Naive B cell (primary cell): ENCODE measurements at places on chromosomes 7 and 10. TPM values are rescaled to one million over a fixed set of nuclear protein-coding genes. Genes with fewer than 3 reads are reported as not detected.

GRCh38 chr10:60312818-60313588, 76.7 kb downstream of the ANK3 start:
- no peak for DNase-seq

The PTPRE gene
- 15.9 TPM for polyA plus RNA-seq

The LRRTM3 gene
- not detected for polyA plus RNA-seq

DNA sequence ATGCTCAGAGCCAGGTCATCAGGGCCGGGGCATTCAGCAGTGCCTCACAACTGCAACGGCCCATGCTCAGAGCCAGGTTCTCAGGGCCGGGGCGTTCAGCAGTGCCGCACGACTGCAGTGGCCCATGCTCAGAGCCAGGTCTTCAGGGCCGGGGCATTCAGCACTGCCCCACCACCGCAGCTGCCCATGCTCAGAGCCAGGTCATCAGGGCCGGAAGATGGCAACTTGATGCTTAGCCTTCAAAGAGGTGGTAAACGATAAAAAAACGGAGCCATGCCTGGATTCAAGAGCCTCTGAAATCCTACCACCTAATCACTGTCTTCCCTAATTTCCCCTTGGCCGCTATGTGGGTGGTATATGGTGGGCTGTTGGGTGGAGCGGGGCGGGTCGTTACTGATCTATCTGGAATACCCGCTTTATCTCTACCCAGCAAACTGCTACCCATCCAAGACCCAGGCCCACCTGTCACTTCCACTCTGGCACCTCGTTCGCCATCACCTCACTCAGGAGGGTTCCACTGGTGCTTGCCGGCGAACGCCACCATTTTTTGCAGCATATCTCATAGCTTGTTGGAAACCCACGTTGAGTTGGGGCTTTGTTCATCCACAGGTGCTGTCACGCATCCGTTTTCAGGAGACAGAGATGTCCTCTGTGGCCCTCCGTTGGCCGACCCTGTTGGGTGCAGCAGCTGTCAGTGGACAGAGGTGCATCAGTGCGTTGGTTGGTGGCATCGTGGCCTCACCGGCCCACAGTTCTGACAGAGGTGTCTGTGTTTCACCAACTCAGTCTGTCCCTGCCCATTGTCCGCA, 221.1 kb downstream of the EBF3 start:
- no peak for DNase-seq

- no peak for DNase-seq
These were observed 103.3 kb downstream of the CFAP58 start for GRCh38 chr10:104456802-104457542.

The ZCCHC24 gene
- polyA plus RNA-seq, result not detected

- peak; percentile 48 for DNase-seq
These were observed at the start of gene IL2RA for GRCh38 chr10:6062101-6062771. IL2RA (minus strand) TSS chr10:6062367; CDS start chr10:6062151, 216 bp downstream.

DNA sequence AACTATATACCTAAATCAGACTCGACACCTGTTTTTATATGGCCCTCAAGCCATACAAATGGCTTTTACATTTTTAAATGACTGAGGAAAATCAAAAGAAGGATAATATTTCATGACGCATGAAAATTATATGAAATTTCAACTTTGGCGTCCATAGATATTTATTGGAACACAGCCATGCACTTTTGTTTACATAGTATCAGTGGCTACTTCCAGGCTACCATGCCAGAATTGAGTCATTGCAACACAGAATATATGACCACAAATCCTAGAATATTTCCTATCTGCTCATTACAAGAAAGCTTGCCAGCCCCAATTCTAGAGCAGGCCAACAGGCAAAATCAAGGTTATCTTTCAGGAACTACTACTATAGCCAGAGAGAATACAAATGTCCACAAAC, 29.3 kb downstream of the AFAP1L2 start:
- no peak for DNase-seq

GRCh38 chr10:131871673-131872005, 29.2 kb upstream of the PPP2R2D start:
- DNase-seq, result no peak

DNA sequence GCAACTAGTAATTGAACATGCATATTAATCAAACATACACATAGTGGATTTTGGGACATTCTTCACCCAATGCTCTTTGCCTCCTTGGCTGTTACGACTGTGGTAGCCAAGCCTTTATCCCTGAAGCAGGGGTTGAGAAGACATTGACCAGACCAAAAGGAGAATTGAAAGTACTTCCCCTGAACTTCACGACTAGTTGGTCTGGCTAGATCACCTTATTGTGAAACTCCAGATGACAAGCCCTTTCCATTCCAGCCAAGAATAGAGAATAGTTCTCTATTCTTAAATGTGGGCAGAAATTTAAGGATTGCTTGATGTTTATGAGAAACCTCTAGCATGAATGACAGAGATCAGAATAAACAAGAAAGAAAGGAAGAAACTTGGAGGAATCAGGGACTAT, 97.0 kb downstream of the LRMDA start:
- DNase-seq, result no peak
